ENCODE measurements at places on chromosomes 2 and 18.

GRCh38 chr2:50952596-50952995 is 79.3 kb downstream of the NRXN1 start:
- no peak for DNase-seq

GRCh38 chr18:2535419-2535910 is 35.8 kb downstream of the METTL4 start:
- no peak for DNase-seq

GRCh38 chr18:61831071-61831470 is 61.7 kb downstream of the RNF152 start:
- no peak for DNase-seq

GRCh38 chr2:169734169-169734847 is 676 bp downstream of the KLHL23 start:
- no peak for DNase-seq

- no peak for DNase-seq
These were observed 75.3 kb downstream of the MBD2 start for GRCh38 chr18:54149078-54149697.

GRCh38 chr2:11477994-11478393 is 12.0 kb upstream of the E2F6 start:
- peak; percentile 30 for DNase-seq

GRCh38 chr2:118431997-118432396 is 343.7 kb downstream of the INSIG2 start:
- DNase-seq, result no peak

DNA sequence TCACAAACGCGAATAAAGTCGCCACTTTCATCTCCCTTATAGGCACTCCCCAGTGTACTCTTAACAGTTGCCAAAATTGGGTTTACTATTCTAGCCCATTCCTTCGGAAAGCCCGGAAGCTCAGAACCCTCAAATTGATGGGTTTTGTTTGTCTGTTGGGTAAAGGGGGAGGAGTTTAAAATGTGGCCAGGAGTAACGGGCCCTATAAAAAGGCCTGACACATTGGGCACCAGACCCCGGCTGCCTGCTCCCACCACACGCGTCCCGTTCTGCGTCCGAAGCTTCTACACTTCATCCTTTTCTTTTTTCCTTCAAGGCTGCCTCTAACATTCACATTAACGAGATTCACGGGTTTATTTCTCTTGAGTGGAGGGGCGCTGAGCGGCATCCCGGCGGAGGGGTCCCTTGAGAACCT is 837 bp downstream of the NHEJ1 start:
- DNase-seq, result no peak

- no peak for DNase-seq
These were observed 625 bp downstream of the LYPD6 start for GRCh38 chr2:149331023-149331400.

DNA sequence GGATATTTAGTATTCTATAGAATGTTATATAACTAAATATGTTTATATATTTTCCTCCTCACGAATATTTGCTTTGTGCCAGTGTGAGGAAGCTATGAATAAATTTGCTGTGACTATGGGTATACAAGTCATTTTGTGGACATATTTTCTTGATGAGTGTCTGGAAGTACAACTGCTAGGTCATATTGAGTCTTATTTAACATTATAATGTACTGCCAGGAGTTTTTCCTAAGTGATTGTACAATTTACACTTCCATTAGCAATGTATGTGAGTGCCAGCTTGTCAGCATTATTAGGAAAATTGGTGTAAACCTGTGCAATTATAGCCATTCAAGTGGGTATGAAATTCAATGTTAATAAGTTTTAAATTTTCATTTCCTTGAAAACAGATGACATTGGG is 1328.9 kb upstream of the TMEFF2 start:
- DNase-seq, result no peak

GRCh38 chr2:8154936-8155335 is 526.9 kb upstream of the ID2 start:
- DNase-seq, result no peak

DNA sequence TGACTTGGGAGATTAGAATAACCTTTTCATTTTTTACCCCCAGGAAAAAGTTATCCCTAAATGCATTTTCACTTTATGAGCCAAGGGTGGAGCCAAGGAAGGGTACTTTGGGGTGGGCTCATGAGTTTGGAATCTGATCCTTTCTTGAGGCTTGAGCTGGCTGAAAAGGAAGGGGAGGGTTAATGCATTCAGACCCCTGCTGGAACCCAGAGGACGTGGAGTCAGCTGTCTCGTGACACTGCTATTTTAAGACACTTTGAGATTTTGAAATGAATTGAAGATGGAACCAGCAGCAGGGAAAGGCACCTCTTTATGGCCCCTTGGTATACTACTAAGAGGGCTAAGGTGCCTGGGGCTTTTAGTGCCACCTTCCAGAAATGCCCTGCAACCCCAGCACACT is 90.4 kb downstream of the MARCHF4 start:
- DNase-seq, result no peak

DNA sequence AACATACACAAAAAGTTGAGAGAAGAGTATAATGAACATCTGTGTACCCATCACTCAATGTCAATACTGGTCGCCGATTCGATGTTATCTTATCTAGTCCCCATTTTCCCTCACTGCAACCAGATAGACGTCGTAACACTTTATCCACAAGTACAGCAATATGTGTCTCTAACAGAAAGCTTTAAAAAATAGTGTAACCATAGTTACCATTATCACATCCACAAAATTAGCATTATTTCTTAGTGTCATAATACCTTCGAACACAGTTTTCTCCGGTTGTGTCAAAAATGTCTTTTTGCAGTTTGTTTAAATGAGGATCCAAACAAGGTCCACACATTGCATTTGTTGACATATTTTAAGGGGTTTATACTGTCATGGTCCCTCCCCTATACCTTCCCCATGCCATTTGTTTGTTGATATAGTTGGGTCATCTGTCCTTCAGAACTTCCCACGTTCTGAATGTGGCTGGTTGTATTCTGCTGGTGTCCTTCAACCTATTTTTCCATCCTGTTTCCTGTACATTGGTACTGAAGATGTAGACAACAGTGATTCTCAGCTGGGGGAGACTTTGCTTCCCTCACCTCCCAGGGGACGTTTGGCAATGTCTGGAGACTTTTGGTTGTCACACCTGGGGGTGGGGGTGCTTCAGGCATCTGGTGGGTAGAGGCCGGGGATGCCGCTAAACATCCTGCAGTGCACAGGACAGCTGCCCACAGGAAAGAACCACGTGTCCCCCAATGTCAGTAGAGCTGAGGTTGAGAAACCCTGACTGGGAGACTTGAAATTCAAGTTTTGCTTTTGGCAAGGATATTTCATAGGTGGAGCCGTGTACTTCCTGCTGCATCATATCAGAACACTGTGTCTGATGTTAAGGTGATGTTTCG is 72.7 kb upstream of the SPRED2 start:
- no peak for DNase-seq

DNA sequence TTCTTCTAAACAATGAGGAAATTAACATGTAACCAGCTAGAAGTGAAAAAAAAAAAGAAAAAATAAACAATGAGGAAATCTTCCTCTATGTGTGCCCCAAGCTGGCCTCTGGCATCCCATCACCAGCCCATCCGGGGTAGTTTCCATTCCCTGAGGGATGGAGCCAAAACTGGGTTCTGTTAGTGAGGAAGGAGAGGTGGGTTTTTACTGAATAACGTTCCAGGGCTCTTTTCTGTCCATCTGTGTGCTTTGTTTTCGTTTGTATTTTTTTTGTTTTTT is 9.7 kb downstream of the EFHD1 start:
- DNase-seq, result no peak

DNA sequence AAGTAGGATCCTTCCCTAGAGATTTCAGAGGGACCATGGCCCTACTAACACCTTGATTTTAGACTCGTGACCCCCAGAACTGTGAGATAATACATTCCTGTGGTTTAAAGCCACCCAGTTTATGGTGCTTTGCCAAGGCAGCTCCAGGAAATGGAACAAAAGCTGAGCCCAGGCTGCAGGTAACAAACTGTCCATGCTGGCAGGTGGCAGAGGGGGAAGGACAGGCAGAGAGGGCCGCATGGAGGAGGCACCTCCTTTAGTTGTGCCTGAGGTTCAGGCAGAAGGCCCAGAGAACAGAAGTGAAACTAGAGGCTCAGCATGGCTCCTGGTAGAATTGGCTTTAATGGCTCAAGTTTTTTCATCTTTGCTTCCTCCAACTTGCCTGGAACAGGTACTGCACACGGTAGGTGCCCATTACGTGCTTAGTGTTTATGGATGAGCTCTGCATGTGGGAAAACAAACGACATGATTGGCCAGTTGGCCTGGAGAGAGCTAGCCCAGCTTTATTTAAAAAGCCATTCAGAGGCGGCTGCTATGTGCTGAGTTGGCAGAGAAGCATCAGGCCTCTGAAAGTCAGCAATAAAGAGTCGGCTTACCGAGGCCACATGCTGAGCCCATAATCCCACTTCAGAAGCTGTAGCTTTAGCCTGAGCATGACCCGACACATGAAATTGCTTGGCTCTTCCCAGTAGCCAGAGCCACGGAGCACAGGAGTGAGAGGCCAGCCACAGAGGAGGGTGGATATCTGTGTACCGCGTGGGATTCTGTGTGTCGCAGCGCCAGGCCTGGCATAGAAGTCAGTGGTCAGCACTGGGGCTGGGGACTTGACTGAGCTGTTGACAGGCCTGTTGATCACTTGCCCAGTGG is 36.5 kb downstream of the HS1BP3 start:
- peak; percentile 35 for DNase-seq

- DNase-seq, result no peak
These were observed 1.6 kb upstream of the CEP192 start for GRCh38 chr18:12989397-12990122.

GRCh38 chr2:44652701-44653100 is 288.8 kb upstream of the SIX3 start:
- no peak for DNase-seq

- no peak for DNase-seq
These were observed 335.3 kb upstream of the CHST9 start for GRCh38 chr18:27520401-27520800.

DNA sequence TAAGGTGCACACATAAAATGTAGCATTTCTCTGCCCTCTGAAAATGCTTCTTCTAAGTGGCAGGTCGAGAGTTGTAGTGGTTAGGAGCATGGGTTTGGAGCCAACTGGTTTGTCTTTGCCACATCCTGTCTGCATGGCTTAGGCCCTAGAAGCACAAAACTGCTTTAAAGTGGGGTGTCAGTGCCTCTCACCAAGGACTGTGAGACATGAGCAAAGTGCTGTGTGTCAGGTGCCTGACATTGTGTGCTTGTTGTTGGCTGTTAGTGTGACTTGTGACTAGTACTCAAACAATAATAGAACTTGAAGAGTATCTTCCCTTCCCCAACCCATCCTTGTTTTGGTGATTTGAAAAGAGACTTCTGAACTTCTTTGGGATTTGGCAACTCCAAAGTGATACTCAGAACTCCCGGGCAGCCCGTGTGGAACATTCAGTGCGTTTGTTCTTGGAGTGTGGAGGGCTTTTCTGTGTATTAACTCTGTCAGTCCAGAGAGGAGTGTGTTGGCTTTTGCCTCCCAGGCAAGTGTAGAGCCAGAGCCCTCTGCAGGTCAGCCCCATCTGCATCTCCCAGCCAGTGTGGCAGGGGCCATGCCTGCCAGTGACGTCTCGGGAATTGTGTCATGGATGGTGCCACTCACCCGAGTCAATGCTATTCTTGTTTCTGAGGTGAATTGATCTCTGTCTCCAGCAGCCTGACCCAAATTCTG is 5.0 kb downstream of the MGAT5 start:
- peak; percentile 37 for DNase-seq

- DNase-seq, result no peak
These were observed 142.2 kb downstream of the RAPGEF4 start for GRCh38 chr2:172877826-172878225.

DNA sequence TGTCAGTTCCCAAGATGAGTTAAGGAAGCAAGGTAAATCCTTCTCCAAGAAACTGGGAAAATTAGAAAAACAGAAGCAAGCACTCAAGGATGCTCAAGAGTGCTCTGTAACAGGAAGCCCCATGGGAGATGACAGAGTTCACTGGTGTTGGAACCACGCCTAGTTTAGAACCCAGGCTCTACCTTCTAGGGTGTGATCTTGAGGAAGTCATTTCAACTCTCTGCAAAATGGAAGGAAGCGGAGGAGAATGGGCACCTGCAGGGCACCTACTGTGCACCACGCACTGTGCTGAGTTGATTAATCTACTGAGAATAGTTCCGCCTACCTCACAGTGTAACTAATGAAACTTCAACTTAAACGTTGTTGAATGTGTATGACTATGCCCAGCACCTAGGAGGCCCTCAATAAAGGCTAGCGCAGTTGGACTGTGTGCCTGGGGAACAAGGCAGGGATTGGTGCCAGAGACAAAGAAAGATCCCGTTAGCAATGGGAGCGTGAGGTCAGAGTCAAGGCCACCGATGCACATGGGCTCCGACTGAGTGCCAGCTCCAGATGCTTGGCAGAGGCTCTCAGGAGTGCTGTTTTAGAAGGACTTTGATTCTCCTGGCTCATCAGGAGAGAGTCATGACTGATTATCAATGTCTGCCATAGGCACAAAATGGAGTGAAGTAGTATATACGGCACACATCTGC is 93.7 kb downstream of the MAPK4 start:
- DNase-seq, result no peak

GRCh38 chr2:45962177-45962921 is 310.9 kb downstream of the PRKCE start:
- DNase-seq, result peak; percentile 29

DNA sequence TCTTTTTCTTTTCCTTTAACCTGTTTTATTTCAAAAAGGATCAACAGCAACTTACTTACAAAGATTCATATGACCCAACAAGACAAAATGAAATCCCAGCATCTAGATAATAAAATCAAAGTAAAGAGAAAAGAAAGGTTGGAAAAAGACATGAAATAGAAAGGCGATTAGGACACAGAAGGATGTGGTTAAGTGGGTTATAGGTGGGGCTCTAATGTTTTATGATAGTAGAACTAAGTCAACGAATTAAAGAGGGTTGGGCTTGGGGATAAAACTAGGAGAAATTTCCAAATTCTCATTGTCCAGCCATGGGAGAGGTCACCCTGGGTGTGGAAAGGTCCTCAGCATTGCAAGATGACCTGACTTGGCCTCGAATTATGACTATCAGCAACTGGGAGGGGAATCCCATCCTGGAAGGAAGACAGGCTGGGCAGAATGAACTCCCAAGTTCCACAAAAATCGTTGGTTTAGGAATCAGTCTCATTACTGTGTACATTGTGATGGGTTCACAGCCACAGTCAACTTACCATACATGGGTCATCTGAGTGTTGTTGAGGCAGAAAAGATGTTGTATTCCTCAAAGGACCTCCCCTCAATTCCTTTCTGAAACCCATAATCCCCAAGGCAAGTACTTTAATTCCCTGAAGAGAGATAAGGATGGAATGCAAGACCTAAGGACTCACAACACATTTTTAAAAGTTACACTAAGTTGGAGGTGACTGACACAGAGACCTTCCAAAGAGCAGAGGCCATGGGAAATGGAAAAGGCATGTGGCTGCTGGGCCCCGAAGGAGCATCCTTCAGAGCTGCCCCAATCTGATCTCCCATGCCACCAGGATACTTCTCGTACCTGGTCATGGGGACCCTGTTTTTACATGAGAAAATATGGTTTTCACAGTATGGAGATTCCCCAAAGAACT is 167.6 kb downstream of the UXS1 start:
- no peak for DNase-seq

- DNase-seq, result no peak
These were observed 1.7 kb downstream of the EVA1A start for GRCh38 chr2:75558786-75559679.

Data from C1 segment of cervical spinal cord (tissue), 14 donors.